ENCODE measurements at places on chromosomes 2 and 18.

DNA sequence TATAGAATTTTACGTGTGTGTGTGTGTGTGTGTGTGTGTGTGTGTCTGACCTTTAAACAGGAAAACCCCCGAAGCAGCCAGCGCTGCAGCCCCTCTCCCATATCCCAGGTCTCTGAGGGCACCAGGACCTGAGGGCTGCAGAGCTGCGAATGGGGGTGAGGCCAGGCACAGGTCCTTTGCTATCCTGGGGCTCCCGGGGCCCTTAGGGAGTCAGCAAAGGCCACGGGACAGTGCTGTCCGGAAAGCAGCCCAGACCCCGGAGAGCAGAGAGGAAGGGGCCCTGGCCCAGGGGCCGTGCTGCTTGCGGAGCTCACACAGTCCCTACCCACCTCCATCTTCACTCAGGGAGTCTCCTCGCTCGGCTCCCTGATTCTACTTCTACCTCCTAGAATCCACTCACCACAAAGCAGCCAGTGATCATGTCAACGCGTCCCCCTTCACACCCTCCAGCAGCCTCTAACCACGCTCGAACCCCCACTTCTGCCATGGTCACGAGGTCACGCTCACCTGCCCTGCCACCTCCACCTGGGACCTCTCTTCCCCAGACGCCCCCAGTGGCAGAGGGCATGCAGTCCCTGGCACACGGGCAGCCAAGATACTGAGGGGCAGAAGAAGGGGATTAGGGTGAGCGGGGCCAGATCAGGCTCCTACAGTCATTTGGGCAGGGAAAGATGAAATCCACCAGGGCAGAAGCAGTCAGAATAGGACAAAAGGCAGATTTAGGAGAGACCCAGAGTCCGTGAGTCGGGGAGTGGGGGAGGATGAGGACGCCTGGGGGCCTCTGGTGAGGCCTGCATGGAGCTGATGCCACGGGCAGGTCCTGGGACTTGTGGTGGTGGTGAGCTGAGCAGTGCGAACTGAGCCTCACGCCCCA lies 86.7 kb downstream of the USP40 start:
- no peak for DNase-seq

- no peak for DNase-seq
Measured at GRCh38 chr2:204049635-204050034, 113.1 kb downstream of the ICOS start.

DNA sequence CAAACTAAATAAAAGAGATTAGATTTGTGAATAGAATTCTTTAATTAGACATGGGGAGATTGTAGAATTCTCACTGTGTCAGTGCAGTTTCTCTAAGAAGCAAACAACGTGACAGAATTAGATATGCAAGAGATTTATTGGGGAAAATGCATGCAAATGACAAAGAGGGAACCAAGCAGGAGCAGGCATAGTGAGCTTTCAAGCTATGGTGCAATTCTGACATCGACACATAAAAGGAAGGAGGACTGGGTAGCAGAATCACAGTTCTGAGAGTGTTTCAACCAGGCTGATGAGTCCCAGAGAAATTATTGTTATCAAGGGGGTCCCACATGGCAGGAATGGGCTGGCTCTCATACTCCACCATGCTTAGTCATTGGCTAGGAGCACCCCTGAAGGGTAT lies 338.4 kb downstream of the FIGN start:
- no peak for DNase-seq

- DNase-seq, result peak; percentile 27
Measured at GRCh38 chr2:74919827-74920226, 38.6 kb upstream of the POLE4 start.

DNA sequence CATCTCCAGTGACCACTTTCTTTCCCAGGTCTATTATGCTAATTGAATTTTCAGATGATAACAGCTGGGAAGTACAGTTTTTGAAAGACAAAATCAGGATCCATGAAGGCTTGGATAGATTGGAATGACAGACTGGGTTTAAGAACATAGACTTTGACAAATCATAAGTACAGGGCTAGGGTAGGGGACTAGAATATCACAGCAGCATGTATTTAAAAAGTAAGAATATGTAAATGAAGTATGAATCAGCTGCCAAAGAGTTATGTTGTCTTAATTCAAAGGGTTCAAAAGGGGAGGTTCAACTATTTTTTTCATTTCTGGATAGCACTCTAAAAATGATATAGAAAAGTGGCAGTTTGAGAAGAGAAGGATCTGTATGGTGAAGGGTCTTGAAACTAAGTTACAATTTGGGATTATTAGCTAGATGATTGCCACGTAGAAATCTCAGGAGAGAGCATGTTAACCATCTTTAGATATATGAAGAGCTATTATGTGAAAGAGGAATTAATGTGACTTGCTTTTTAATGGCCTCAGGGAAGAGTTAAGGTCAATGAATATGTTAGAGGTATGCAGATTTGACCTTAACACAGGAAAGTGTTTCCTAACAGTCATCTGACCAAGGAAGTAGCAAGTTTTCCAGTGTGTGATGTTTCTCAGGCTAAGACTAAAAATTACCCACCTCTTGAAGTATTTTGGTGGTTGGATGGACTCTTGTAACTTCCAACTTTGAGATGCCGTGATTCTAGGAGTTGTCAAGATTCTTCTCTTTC lies 81.7 kb downstream of the TMEM185B start:
- no peak for DNase-seq

DNA sequence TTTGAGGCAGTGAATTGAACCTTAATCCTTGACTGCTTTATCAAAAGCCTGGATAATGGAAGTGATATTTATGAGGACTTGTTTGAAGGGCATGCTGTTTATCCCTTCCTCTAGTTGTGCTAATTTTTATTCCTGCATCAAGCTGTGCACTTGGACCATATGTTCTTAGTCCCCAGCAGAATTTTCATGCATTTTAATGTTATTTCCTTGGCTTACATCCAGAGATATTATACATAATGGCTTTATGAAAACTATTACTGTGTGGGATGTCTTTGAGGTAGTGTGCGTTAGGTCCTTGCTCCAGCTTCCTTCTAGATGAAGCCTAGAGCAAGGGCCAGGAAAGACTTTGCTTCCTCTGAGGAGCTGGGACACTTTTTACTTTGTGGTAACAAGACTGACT lies 378.4 kb downstream of the LPIN1 start:
- DNase-seq, result no peak

- DNase-seq, result no peak
Measured at GRCh38 chr2:189188115-189188805, 8.7 kb upstream of the COL5A2 start.

- no peak for DNase-seq
Measured at GRCh38 chr2:26692279-26692896, at the start of gene KCNK3. Gene KCNK3 (plus strand): TSS chr2:26692722. CDS start chr2:26692876, 154 bp downstream.

GRCh38 chr18:3594760-3595368 lies 144.9 kb downstream of the TGIF1 start:
- peak; percentile 30 for DNase-seq

- DNase-seq, result no peak
Measured at GRCh38 chr18:60096428-60096827, 196.6 kb downstream of the PMAIP1 start.

DNA sequence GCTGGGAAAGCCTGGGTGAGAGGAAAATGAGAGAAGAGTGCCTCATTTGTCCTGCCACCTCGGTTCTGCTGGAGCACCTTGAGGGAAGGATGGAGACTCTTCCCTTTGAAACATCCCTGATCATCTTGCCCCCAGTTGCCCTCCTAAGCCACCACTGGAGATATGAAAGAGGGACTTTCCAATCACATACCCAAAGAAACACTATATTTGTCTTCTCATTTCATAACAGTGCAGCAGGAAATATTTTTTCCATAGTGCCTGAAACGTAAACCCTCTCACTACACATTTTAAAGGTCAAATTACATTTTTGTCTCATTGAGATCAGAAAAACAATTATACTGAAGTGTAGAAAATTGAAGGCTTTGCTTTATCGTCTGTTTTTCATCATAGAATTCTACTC lies 63.3 kb downstream of the KCTD18 start:
- DNase-seq, result no peak

DNA sequence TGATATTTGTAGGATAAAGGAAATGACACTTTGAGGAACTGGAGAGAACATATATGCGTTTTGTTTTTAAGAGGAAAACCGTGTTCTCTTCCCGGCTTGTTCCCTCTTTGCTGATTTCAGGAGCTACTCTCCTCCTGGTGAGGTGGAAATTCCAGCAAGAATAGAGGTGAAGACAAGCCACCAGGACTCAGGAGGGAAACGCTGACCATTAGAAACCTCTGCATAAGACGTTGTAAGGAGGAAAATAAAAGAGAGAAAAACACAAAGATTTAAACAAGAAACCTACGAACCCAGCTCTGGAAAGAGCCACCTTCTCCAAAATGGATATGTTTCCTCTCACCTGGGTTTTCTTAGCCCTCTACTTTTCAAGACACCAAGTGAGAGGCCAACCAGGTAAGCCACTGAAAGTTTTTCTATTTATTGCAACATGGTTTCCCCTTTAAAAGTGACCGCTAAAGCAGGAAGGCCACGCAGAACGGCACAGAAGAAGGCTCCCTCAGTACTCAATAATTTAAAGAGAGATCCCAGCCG lies 735 bp downstream of the NRP2 start:
- no peak for DNase-seq

DNA sequence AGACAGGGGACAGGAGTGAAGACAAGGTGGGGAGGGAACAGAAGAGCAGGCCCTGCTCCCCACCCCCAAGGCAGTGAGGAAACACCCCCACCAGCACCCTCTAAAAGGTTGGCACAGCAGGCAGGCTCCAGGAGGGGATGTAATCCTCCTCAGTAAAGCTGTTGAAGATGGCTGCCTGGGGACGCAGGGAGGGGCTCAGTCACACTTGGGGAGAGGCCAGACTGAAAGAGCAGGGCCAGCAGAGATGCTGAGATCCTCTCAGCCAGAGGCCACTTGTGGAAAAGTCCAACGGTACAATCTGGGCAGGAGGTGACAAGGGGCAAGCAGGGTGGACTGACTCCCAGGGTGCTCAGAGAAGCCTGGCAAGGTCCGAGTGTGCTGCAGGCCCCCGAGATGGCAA lies 154.8 kb upstream of the ID2 start:
- no peak for DNase-seq

DNA sequence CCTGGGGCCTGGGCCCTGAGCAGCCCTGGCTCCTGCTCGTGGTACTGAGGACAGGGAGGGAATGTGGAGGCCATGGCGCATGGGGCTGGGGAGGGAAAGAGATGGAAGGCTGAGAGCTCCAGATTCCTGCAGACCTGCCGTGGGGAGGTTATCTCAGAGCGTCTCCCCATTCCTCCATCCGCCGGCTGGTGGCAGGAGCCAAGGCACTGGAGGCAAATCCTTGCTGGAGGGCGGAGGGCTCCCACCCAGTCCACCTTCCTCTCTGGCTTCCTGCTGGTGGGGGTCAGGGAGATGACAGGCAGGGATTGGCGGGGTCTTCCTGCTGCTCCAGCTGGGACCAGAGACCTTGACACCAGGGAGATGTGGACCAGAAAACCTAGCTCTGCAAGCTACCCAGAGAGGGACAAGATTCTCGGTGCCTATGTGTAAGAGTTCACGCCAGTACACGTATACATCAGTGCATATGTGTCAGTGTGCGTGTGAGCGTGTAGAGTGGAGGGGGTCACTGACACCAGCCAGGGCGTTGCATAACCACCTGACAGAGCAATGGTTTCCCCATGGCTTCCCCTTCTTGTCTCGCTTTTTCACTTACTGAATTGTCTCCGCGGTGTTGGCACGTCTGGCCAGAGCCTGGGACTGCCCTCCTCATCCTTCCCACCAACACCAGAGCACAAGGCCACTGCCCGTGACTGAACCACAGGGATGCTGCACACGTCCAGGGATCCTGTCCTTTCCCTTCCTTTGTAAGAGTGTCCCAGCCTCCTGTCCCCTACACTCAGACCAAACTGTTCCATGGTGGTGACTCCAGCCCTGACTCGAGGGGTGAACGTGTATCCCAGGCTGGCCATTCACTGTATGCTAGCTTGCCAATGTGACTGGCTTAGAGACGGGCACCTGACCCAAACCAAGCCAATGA lies 15.8 kb upstream of the SEMA4C start:
- no peak for DNase-seq

DNA sequence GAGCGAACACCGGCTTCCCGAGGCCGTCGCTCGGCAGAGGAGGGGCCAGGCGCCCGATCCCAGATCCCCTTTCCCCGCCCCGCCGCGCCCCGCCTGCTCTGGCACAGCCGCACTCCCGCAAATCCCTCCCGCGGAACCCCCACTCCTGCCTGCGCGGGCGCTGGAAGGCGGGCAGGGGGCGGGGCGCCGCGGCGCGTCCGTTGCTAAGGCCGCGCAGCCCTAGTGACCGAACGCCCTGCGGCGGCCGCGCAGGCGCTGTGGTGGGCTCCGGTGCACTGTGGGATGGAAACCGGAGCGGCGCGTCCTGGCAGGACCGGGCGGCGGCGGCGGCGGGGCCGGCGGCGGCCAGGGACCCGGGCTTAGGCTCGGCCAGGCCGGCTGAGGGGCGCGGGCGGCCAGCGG lies at the start of gene TRAF3IP1:
TRAF3IP1 (plus strand) TSS at position 273 of the 402 bp plus-strand sequence. CDS start 145 bp downstream, outside the sequence.
- peak; percentile 81 for DNase-seq

DNA sequence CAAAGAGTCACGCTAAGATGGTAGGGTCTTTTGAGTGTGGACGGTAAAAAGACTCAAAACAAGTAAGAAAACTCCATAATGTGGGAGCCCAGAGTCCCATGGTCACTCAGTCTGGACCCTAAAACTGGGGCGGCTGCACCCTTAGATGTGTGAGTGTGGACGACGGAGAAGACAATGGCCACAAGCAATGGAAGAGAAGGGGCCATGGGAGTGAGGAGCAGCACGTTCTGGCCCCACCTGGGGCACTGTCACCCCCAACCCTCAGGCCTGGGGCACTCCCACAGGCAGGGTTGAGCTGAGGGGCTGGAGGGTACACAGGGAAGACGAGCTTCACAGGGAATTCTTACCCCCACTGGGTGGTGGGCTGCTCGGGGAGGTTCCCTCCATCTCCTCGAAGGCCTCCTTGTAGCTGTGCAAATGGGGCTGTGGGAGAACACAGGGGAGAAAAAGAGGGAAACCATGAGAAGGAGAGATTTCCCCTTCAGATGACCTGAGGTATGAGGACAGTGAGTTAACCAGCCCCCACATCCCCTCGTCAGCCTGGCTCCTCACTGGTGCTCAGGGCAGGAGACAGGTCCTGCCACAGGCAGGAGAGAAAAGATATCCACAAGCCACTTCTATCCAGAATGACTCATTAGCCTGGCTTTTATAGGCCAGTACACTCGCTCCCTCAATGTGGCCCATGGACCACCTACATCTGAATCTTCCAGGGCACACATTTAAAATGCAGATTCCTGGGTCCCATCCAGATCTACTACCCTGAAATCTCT lies 167.9 kb downstream of the TNS1 start:
- DNase-seq, result no peak

- DNase-seq, result no peak
Measured at GRCh38 chr2:134258684-134259388, 5.0 kb downstream of the MGAT5 start.

GRCh38 chr2:84925336-84925723 lies 19.9 kb downstream of the TMSB10 start:
- no peak for DNase-seq

Measured in brain microvascular endothelial cell (primary cell).